ENCODE measurements at places on chromosomes 13 and 19. TPM values are rescaled to one million over a fixed set of nuclear protein-coding genes. Genes with fewer than 3 reads are reported as not detected.

DNA sequence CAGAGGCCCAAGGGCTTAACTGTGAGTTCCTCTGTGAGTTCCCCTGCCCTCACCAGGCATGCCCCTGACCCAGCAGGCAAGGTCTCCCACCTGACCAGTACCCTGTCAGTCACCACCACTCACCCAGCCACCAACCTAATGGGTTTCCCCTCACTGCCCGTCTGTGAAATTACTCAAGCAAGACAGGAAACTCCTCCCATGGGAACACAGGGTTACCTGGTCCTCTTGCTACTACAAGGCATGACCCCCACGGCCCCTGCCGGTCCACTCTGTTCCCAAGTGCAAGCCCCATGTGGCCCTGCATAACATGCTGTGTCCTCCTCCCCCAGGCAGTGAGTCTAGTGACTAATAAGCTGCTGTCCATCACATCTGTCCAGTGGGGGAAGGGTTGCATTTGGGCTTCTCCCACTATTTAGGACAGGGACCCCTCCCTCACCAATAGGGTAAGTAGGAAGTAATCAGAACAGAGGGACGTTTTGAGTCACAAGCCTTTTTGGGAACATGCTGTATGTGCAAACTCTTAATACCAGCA lies 8.0 kb upstream of the DHRS12 start:
- no peak for DNase-seq

DNA sequence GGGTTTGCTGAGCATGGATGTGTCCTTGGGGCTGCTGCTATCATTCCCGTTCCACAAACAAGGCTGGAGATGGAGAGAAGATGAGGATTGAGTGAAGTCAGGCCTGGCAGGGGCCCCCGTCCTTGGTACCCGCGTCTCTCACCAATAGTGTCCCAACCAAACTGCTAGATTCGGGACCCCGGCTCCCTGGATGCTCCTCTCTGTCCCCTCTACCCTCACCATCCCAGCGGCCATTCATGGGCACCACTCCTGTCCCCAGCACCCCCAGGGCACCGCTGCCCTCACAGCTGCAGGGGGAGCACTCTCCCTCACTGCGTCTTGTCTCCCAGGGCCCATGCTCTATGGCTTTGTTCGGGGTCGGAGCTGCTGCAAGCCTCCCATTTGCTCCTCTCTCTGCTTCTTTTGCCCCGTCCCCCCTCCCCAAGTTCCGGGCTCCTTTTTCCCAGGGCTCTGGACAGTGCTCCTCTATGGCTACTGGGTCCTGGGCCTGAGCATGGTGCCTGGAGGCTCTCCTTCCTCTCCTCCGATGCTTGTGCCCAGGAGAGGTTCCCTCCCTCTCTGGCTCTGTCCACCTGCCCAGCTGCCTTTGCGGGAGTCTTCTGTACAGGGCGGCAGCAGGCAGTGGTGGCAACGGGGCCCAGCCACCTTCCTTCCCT lies 219.5 kb downstream of the TEX29 start:
- no peak for DNase-seq

DNA sequence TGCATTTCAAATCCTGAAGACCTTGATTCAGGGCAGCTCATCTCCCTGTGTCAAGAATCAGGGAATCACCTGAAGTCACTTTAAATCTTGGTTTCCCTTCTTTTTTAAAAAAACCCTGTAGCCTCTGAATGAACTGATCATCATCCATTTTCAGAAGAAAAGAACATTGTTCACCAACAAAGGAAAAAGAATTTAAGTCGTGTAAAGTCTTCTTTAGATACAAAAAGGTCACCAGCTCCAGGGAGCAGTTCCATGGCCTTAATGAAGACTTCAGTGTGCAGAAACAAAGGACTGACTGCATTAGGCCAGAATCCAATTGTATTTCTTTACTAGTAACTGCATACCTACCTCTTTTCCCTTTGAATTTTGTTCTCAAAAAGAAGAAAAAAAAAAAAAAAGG lies 245.0 kb downstream of the ABCC4 start:
- DNase-seq = no peak

DNA sequence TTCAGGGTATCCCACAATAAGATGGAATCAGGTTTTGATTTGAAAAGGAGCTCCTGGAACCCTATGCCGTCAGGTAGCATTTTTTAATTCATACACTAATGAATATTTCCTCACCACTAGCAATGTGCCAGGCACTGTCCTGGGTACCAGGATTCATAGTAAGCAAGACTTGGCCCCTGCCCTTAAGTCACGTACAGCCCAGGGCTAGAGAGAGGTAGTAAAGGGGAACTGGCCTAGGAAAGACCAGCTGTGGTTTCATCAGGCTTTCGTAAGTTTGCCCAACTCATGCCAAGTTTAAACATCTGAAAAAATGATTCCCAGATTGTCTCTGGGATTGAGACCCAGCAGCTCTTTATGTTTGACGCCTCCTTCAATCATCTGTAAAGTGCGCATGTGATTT lies 45.9 kb upstream of the AMER2 start:
- DNase-seq = no peak

The PRTN3 gene
- 0.78 TPM for polyA plus RNA-seq

GRCh38 chr13:28723806-28724205 lies 5.0 kb upstream of the SLC46A3 start:
- DNase-seq = no peak

DNA sequence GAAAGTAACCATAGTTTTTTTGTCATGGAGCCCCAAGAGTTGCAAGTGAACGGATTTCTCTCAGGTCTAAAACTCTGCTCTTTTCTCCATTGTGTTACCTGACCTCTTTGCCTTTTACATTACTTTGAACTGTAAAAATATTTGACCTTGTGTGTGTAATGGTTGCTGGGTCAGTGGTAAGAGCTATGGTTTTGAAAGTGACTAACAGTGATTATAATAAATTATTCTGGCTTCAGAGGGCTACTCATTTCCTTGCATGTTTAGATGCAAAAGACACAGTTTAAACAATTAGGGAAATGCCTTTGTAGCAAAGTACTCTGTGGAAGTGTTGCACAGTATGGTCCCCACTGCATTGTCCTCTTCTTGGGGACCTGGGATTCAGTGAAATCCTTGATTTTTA lies 29.3 kb upstream of the PSG8 start:
- no peak for DNase-seq

The FGF22 gene
- polyA plus RNA-seq = 0.35 TPM

All from right renal cortex interstitium (tissue), 3 donors.